ENCODE measurements at places on chromosomes 4 and X.

DNA sequence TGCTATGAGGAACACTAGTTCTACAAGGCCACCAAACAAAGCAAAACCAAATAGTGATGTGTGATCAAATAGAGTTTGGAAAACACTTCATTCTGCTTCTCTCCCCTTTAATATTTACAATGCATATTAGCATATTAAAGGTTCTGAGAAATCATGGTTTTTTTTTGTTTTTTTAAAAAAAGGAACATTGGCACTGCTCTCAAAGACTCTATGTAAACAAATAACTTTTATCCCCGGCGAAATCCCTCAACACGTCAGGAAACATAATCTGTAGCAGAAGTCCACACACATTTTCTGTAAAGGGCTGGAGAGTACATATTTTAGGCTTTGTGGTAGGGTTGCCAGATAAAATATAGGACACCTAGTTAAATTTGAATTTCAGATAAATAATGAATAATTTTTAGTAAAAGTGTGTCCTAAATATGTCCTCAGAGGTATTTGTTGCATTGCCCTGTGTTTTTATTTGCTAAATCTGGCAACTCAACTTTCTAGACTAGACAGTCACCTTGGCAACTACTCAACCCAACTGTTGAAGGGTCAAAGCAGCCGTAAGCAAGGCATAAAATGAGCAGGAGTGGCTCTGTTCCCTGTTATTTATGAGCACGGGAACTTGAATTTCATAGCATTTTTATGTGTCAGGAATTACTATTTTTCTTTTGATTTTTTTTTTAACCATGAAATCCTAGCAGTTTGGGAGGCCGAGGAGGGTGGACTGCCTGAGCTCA, 8.6 kb downstream of the SPATA4 start:
- H3K4me3 ChIP-seq = no peak overlapping the region
- no peaks in the 10 kb centered on the region for H3K36me3 ChIP-seq
- H3K27me3 ChIP-seq = no peaks in the 10 kb centered on the region
- no peak for DNase-seq

DNA sequence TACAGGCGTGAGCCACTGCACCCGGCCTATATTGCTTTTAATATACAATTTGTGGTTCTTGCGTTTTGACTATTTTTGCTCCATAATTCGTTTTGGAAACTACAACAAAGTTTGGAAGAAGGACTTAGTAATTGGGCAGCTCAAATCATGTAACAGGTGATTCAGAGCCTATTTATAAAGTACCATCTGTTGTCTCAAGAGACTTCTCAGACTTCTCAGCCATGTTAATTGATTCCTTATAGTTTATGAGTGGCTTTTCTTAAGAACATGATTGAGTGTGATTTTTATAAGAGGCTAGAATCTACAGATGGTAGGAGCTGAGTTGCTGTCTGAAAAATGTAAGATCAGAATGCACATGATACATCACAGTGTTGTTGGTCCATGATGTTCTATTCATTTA, 240.2 kb downstream of the ADGRL3 start:
- no peak for DNase-seq
- no peak overlapping the region for H3K4me3 ChIP-seq
- H3K4me1 ChIP-seq = no peaks in the 10 kb centered on the region

DNA sequence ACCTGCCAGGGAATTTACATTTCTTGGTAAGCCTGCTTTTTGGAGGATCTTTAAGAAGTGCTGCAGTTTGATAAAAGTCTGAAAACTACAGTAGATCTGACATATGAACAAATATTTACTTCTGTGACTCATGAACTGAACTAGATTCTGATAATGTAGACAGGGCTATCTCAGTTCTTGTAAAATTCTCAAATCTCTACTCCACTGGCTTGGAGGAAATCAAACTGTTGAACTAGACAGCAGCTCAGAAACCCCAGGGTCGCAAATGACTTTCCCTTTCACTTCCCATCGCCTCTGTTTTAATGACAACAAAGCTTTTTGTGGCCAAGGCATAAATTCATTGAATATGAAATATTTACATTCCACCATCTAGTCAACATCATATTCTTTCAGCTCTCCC, 15.4 kb upstream of the OCIAD1 start:
- no peaks in the 10 kb centered on the region for H3K36me3 ChIP-seq
- H3K4me3 ChIP-seq = no peak overlapping the region
- no peak overlapping the region for H3K27ac ChIP-seq
- no peak for DNase-seq

GRCh38 chrX:133538148-133538547, 122.9 kb upstream of the GPC4 start:
- no peaks in the 10 kb centered on the region for H3K36me3 ChIP-seq
- no peaks in the 10 kb centered on the region for H3K27me3 ChIP-seq
- no peak overlapping the region for H3K4me3 ChIP-seq
- no peaks in the 10 kb centered on the region for H3K4me1 ChIP-seq

DNA sequence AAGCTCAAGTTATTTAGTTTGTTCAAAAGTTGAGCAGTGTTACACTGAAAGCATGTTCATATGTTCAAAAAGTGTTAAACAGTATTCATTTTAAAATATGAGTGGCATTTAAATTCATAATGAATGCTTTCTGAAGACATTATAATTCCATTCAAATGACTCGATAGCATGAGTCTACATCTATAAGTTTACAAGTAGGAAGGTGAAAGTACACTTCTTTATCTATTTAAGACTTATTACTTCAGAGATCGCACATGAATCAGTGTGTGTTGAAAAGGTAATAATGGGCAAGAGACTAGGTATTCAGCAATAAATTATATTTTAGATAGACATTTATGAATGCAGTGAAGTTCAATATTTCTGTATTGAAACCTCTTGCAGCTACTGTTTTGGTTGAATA, 456.1 kb downstream of the GRXCR1 start:
- no peaks in the 10 kb centered on the region for H3K27me3 ChIP-seq
- no peak for DNase-seq
- H3K36me3 ChIP-seq = no peaks in the 10 kb centered on the region
- H3K27ac ChIP-seq = no peak overlapping the region

GRCh38 chr4:185404031-185404430, 7.4 kb downstream of the ANKRD37 start:
- no peak for DNase-seq
- H3K36me3 ChIP-seq = no peaks in the 10 kb centered on the region
- H3K27ac ChIP-seq = no peak overlapping the region
- H3K4me1 ChIP-seq = no peaks in the 10 kb centered on the region
- H3K27me3 ChIP-seq = no peaks in the 10 kb centered on the region

GRCh38 chr4:17072483-17072882, 174.0 kb upstream of the LDB2 start:
- H3K4me3 ChIP-seq = no peak overlapping the region
- H3K27me3 ChIP-seq = no peaks in the 10 kb centered on the region
- H3K27ac ChIP-seq = no peak overlapping the region
- peaks cover 9% of the 10 kb centered on the region for H3K4me1 ChIP-seq
- DNase-seq = no peak

Data from fibroblast of lung (primary cell).